ENCODE measurements at places on chromosomes 1 and 21. TPM values are rescaled to one million over a fixed set of nuclear protein-coding genes. Genes with fewer than 3 reads are reported as not detected.

DNA sequence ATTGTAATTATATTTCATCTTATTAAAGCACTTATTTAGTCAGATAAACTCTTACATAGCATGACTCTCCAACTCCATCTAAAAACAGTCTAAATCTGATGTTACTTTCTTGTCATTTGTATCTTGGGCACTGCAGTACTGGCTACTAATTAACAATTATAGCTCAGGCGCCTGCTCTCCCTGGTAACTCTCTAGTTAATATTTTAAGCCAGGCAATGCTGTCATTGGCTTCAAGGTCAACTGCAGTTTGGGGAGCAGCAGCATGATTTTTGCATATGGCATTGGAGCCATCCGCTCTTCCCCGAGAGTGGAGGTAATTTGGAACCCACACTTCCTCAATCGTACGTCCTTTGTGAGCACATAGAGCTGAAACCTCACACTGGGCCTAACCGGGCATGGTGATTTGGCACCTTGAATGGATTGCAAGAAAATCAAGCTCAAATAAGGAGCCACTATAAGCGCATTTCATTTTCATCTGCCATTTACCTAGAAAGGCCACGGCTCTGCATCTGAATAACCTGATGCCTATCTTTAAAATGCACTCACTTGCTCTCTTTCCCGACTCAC lies 187.7 kb downstream of the KAZN start:
- H3K4me3 ChIP-seq: no peak overlapping the region
- no peaks in the 10 kb centered on the region for H3K36me3 ChIP-seq
- H3K4me1 ChIP-seq: no peaks in the 10 kb centered on the region

- DNase-seq: no peak
- no peak overlapping the region for H3K27ac ChIP-seq
- no peaks in the 10 kb centered on the region for H3K4me1 ChIP-seq
- H3K27me3 ChIP-seq: no peaks in the 10 kb centered on the region
- H3K4me3 ChIP-seq: no peak overlapping the region
These were observed 57.8 kb downstream of the EPB41 start for GRCh38 chr1:28971980-28972771.

DNA sequence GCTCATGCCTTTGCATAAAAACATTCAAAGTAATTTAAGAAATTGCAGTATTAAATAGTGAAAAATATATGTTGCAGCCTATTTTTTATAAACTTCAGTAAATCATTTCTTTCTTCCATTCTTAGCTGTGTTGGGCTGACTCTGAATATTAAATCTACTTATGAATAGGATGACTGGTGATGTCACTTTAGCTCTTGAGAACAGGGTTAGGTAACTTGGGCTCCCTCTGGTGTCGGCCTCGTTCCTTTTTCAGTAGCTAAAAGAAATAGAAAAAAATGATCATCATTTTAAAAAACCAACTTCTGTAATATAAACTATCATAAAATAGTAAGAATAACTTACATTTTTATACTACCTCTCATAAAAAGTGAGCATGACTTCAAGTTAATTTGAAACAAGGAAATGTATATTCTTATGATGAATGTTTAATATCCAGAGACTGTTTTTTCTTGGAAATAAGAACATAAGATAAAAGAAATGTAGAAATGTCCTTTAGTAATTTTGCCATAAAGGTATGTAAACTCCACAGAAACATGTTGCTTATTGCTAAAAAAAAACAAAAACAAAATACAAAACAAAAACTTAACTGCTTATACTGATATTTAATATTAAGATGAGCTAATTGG lies 26.8 kb upstream of the NCAM2 start:
- no peak overlapping the region for H3K4me3 ChIP-seq
- no peaks in the 10 kb centered on the region for H3K4me1 ChIP-seq
- no peak overlapping the region for H3K27ac ChIP-seq
- no peaks in the 10 kb centered on the region for H3K27me3 ChIP-seq

The IFI44 gene
- 79.2 TPM for total RNA-seq

All from GM12878 (cell line).